ENCODE measurements at places on chromosomes 12 and 14. TPM values are rescaled to one million over a fixed set of nuclear protein-coding genes. Genes with fewer than 3 reads are reported as not detected.

C3AR1 gene
- 3.1 TPM for polyA plus RNA-seq

C12orf50 gene
- 0.60 TPM for polyA plus RNA-seq

REM2 gene
- polyA plus RNA-seq: 1.3 TPM

BATF gene
- polyA plus RNA-seq: 0.76 TPM

SELPLG gene
- polyA plus RNA-seq: 1.9 TPM

PCNX1 gene
- 42.8 TPM for polyA plus RNA-seq

CCT2 gene
- 264 TPM for polyA plus RNA-seq

TTC9 gene
- 3.2 TPM for polyA plus RNA-seq

RNU4-1 gene
- polyA plus RNA-seq: not detected

PPP1R1A gene
- 56.0 TPM for polyA plus RNA-seq

EML5 gene
- polyA plus RNA-seq: 2.9 TPM

DPY19L2 gene
- polyA plus RNA-seq: 27.6 TPM

SNRPF gene
- 84.0 TPM for polyA plus RNA-seq

CCDC196 gene
- 0.22 TPM for polyA plus RNA-seq

ARMH4 gene
- polyA plus RNA-seq: 71.3 TPM

EAPP gene
- polyA plus RNA-seq: 67.1 TPM

ANKRD33 gene
- polyA plus RNA-seq: 0.21 TPM

KRT86 gene
- polyA plus RNA-seq: not detected

APOF gene
- 0.09 TPM for polyA plus RNA-seq

LUM gene
- polyA plus RNA-seq: 87.5 TPM

PRB2 gene
- polyA plus RNA-seq: not detected

CLEC9A gene
- polyA plus RNA-seq: 0.56 TPM

RERG gene
- polyA plus RNA-seq: 38.7 TPM

KITLG gene
- 33.6 TPM for polyA plus RNA-seq

PPP1R36 gene
- polyA plus RNA-seq: 1.1 TPM

RNFT2 gene
- 8.0 TPM for polyA plus RNA-seq

SLC25A47 gene
- polyA plus RNA-seq: not detected

BCL11B gene
- polyA plus RNA-seq: 1.7 TPM

ART4 gene
- polyA plus RNA-seq: 0.24 TPM

COQ6 gene
- 36.9 TPM for polyA plus RNA-seq

TAS2R31 gene
- 2.0 TPM for polyA plus RNA-seq

SIX6 gene
- not detected for polyA plus RNA-seq

USP44 gene
- polyA plus RNA-seq: 2.0 TPM

ADIPOR2 gene
- polyA plus RNA-seq: 41.7 TPM

MYRFL gene
- 2.3 TPM for polyA plus RNA-seq

CABP1 gene
- 5.2 TPM for polyA plus RNA-seq

PTHLH gene
- 0.52 TPM for polyA plus RNA-seq

GYS2 gene
- 0.16 TPM for polyA plus RNA-seq

TRIM9 gene
- 2.9 TPM for polyA plus RNA-seq

EXOC3L4 gene
- 2.6 TPM for polyA plus RNA-seq

CSRP2 gene
- polyA plus RNA-seq: 83.2 TPM

KRT6B gene
- not detected for polyA plus RNA-seq

IL26 gene
- not detected for polyA plus RNA-seq

ACOT6 gene
- polyA plus RNA-seq: 0.20 TPM

GRIN2B gene
- 1.0 TPM for polyA plus RNA-seq

CMAS gene
- 48.2 TPM for polyA plus RNA-seq

SLC10A1 gene
- not detected for polyA plus RNA-seq

NTN4 gene
- 112 TPM for polyA plus RNA-seq

KRT7 gene
- 67.8 TPM for polyA plus RNA-seq

SLC2A14 gene
- 0.68 TPM for polyA plus RNA-seq

DENND5B gene
- polyA plus RNA-seq: 27.8 TPM

IRF9 gene
- 68.0 TPM for polyA plus RNA-seq

ZDHHC22 gene
- polyA plus RNA-seq: 0.45 TPM

IL31 gene
- polyA plus RNA-seq: not detected

B4GALNT3 gene
- polyA plus RNA-seq: 13.6 TPM

OR6C2 gene
- not detected for polyA plus RNA-seq

TSHR gene
- 0.38 TPM for polyA plus RNA-seq

SPX gene
- 15.6 TPM for polyA plus RNA-seq

GPX2 gene
- polyA plus RNA-seq: 2.6 TPM

PSME2 gene
- polyA plus RNA-seq: 159 TPM
